ENCODE measurements at places on chromosomes 5 and 9. TPM values are rescaled to one million over a fixed set of nuclear protein-coding genes. Genes with fewer than 3 reads are reported as not detected.

The GABRA1 gene
- not detected for total RNA-seq

The G3BP1 gene
- total RNA-seq = 204 TPM

DNA sequence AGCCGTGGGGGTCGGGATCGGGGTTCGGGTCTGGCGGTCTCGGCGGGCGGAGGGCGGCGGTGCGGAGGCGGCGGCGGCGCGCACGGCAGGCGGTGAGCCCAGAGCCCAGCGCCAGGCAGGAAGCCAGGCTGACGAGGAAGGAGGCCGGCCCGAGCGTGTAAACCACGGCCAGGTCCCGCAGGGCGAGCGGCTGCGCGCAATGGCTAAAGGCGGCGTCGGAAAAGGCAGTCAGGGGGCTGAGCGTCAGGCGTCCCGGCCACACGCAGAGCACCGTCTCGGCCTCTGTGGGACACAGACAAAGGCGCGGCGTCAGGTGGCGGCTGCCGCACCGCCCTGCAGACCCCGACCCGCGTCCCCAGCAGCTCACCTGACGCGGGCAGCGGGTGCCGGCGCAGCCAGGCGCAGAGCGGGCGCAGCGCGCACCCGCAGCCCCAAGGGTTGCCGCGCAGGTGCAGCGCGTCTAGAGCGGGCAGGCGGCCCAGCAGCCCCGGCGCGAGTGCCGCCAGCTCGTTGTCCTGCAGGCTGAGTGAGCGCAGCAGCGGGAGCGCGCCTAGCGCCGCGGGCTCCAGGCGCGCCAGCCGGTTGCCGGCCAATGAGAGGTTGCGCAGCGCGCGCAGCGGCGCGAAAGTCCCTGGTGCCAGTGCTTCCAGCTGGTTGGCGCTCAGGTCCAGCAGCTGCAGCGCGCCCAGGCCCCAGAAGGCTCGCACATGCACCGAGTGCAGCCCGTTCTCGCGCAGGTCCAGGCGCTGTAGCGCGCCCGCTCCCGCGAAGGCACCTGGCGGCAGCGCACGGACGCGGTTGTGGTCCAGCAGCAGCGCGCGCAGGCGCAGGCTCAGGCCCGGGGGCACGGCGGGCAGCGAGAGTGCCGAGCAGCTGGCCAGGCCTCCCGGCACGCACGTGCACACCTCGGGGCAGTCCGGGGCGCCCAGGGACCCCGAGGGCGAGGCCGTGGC, 671 bp downstream of the LRRC26 start:
- DNase-seq = peak; percentile 41

DNA sequence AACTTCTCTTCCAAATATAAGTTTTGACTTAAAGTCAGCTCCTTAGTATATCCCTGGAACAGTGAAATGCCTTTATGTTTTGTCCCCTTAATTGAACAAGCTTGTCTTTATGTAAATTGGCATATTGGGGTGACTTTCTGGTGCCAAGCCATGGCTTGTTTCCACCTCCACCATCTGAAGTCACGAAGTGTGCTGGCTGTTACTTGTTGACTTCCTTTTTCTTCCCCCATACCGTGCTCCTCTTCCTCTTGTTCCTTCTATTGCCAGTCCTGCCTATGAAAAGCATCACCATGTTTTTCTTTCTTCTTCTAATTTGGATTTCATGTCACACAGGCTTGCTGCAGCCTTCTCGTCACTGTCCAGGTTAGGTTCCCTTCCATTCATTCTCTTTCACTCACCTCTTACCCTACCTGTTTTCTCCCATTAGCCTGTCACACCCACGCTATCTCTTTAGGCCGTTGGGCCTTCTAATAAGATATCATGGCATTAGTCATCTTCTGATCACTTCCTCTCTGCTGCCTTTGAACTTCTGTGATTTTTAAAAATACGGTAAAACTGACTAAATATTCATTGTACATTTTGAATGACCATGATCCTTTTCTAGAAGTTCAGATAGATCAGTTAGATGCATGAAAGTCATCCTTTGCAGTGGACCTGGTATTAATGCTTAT, 48.1 kb downstream of the IQGAP2 start:
- DNase-seq = no peak

DNA sequence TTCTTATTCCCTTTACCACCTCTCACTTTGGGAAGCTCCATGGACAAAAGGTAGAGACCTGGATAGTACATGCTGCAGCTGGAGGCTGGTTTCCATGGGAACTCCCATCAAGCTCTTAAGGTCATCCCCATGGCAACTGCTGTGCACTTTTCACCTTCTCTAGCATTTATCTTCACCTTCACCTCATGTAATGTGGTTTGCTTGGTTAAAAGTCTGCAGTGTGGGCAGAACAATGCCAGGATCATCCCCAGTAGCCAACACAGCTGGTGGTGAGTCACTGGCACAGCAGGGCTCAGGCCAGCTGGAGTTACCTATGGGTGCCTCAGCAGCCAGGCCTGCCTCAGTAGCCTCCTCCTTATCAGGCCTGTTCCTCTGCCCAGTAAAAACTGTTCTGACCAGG, 210.5 kb downstream of the GRIA1 start:
- peak; percentile 66 for DNase-seq

GRCh38 chr9:38419181-38419580, 5.1 kb downstream of the IGFBPL1 start:
- no peak for DNase-seq

- no peak for DNase-seq
Measured at GRCh38 chr9:136939996-136940525, 4.5 kb downstream of the FBXW5 start.

Data from LHCN-M2 (cell line).